A549 treated with DMSO at 1 μM for 4 hours (cell line): ENCODE measurements at places on chromosomes 12 and 14. TPM values are rescaled to one million over a fixed set of nuclear protein-coding genes. Genes with fewer than 3 reads are reported as not detected.

Gene FSCB
- not detected in 5 replicates for total RNA-seq

Gene RAB3IP
- total RNA-seq: 11.2 to 15.2 TPM (median 12.2 TPM) in 5 replicates

Gene VDR
- 3.5 to 4.6 TPM (median 3.7 TPM) in 5 replicates for total RNA-seq

Gene SPIC
- total RNA-seq: not detected in 5 replicates

Gene LGALS3
- total RNA-seq: 165 to 189 TPM (median 183 TPM) in 5 replicates

Gene PAPLN
- total RNA-seq: 6.5 to 10.9 TPM (median 9.9 TPM) in 5 replicates

Gene IFI27
- total RNA-seq: 1.2 to 1.9 TPM (median 1.4 TPM) in 5 replicates

Gene AP4S1
- total RNA-seq: 8.9 to 12.6 TPM (median 10.1 TPM) in 5 replicates

Gene MMP14
- total RNA-seq: 0.52 to 1.3 TPM (median 0.75 TPM) in 5 replicates

Gene ARMH4
- total RNA-seq: 0.49 to 1.8 TPM (median 0.79 TPM) in 5 replicates

Gene KLHL33
- total RNA-seq: not detected in 5 replicates

Gene SIX6
- not detected in 5 replicates for total RNA-seq

Gene AHNAK2
- 202 to 234 TPM (median 210 TPM) in 5 replicates for total RNA-seq

Gene P2RX2
- total RNA-seq: not detected in 5 replicates

Gene AKAP5
- 0.42 to 0.52 TPM (median 0.45 TPM) in 5 replicates for total RNA-seq
